ENCODE measurements at places on chromosomes 5 and 9.
A peak's percentile ranks its signal among the peaks of the same experiment; 100 is the strongest.

GRCh38 chr5:161261668-161262323 is 284.7 kb downstream of the GABRB2 start:
- no peak for DNase-seq

DNA sequence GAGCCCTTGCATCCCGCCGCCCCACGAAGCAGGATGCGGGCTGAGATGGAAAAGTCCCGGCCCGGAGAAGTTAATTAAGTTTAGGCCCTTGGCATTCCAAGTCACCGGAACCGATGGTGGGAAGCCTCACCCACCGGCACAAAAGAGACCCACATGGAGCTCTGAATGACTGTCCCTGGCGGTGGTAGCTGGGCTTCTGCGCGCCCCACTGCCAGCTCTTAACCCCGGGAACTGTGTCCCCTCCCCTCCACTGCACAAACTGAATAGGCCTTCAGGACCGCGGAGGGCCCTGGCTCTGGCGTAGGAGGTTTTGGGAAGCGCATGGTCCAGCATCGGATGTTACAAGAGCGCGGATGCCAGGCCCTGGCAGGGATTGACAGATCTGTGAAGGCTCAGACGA is 291.1 kb upstream of the TUT7 start:
- DNase-seq: no peak

DNA sequence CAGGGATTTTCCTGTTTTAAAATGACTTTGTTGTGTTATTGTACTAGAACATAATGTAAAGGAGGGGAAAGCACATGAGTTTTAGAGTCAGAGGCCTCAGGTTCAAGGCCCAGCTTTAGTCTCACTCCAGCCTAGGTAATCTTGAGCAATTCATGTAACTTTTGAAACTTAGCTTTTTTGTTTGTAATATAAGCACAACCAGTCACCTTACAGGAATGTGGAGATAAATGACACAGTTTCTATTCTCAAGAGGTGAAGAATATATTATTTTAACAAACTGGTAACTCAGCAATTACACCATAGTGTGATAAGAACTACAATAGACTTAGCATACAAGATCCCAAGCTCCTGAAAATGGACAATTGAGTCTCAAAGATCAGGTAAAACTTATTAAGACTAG is 51.2 kb downstream of the ADAMTS19 start:
- no peak for DNase-seq

- DNase-seq: no peak
Observed at GRCh38 chr9:97808972-97809371, 44.1 kb upstream of the FOXE1 start.

GRCh38 chr5:132655821-132656773 is 1.9 kb upstream of the IL13 start:
- peak; percentile 24 for DNase-seq

GRCh38 chr5:10789021-10789420 is 28.0 kb upstream of the DAP start:
- no peak for DNase-seq

GRCh38 chr5:110899566-110900412 is 161.0 kb downstream of the SLC25A46 start:
- no peak for DNase-seq

DNA sequence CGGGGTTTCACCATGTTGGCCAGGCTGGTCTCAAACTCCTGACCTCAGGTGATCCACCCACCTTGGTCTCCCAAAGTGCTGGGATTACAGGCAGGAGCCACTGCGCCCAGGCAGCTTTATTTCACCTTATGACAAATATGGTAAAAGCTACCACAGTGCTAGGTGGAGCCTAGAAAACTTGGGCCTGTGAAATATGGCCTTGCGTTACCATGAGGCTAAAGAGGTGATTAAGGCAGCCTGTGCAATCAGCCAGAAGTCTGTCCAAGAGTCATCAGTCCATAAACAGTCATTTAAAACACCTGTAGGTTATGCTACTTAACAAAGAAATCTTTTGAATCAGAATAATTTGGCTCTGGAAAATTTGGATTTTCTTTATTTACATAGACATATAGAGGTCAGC is 114.8 kb upstream of the ANKH start:
- no peak for DNase-seq

- DNase-seq: no peak
Observed at GRCh38 chr5:59728356-59728755, 165.2 kb downstream of the PDE4D start.

DNA sequence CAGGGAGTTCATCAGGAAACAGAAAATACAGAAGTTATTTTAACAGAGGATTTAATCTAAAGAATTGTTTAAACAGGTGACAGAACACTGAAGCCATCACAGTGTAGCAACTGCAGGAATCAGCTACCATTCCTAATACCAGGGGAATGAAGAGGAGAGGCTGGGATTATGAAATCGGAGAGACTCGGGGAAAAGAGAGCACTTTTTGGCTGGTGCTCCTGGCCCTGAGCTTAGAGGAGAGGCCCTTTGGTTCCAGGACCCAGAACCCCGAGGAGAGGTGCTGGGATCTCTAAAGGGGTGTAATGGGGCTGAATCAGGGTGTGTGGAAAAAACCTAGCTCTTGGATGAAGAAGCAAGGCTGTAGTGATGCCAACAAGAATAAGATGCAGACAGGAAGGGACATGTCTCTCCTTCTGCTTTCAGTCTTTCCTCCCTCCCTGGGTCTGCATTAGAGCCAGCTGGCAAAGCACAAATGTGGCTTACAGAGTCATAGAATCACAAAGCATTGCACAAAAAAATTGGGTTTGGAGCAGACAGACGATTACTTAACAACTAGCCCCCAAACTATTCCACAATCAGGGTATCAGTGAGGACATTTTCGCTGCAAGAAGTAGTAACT is 11.6 kb upstream of the SFXN1 start:
- no peak for DNase-seq

DNA sequence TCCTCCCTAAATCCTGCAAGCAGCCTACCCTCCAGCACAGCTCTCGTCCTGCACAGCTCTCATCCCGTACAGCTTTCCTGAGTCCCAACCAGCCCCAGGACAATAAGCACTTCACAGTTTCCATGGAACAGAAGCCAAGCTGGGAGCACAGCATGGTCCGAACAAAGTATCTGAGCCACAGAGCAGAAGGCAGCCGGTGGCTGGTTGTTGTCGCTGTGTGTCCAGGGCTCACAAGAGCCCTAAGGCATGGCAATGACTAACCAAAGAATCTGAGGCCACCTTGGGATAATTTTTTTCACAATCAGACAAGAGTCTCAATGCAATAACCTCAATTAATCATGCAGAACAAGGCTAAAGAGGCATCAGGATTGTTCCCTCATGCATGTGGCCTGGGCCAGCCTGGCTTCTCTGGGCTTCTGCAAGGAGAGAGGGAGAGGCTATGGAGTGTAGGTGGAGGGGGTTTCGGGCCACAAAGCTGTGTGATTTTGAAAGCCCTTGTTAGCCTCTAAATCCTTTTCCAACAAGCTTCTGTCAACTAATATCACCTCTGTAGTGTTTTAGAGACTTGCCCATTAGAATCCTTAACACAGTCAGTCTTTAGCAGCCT is 323.4 kb downstream of the PIK3R1 start:
- no peak for DNase-seq

- no peak for DNase-seq
Observed at GRCh38 chr5:124678922-124679519, 67.4 kb downstream of the ZNF608 start.

- DNase-seq: no peak
Observed at GRCh38 chr5:77761606-77762005, 14.5 kb downstream of the TBCA start.

- DNase-seq: no peak
Observed at GRCh38 chr5:154309805-154310204, 119.3 kb downstream of the GALNT10 start.

- no peak for DNase-seq
Observed at GRCh38 chr9:121981118-121981883, 111.8 kb downstream of the TTLL11 start.
